Stimulated activated CD4-positive, alpha-beta T cell treated with anti-CD3 and anti-CD28 coated beads, Interleukin-12 subunit alpha, Interleukin-12 subunit beta, amount 100 ng/mL, for 24 hours (primary cell): ENCODE measurements at places on chromosomes 1 and 21.

DNA sequence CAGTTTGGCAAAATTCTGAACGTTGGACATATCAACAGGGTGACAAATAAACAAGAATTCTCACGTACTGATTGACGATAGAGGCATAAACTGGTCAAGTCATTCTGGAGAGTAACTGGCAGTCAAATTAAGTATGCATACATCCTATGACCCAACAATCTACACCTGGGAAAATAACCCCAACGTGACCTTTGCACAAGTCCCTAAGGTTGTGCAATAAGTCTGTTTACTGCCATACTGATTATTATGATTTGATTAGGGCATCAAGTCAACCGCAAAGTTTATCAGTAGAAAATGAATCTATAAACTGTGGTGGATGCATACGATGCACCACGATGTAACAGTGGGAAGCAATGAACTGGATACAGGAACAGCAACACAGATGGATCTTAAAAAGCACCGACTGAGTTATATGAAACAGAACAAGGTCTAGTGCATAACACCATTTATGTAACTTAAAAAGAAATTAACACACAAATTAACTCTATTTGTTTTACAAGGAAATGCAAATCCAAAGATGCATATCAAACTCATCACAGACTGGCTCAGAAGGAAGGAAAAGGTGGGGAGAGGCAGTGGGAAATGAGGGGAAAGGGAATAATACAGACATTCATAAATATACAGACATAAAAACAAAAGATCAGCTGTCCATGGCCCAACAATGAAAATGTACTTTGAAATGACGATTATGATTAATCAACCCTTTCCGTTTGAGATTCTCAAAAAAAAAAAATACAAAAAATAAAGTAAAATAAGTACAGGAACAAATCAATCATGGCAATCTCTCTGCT, 41.0 kb upstream of the SEC16B start:
- no peak for DNase-seq

- no peak for DNase-seq
These were observed 2.3 kb downstream of the ZBTB37 start for GRCh38 chr1:173870252-173871075.

DNA sequence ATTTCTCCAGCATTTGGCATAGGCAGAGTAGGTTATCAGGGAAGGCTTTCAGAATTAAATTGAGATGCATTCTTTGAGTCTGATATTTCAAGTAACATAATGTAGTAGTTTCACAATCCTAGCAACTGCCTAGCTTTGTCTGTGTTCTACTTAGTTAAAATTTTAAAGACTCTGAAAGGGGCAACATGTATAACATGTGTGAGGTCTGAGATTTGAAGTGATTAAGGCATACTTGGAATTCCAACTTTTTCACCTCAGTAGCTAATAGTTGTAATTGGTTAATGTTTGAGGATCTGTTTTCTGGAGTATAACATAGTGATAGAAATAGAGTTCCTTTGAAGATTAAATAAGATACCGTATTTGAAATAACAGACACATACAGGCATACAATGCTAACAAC, 335.2 kb upstream of the BEND5 start:
- DNase-seq = no peak

- no peak for DNase-seq
These were observed 13.4 kb upstream of the ZNF281 start for GRCh38 chr1:200423235-200423634.

- DNase-seq = no peak
These were observed 14.5 kb upstream of the SH3BGRL3 start for GRCh38 chr1:26265405-26265804.

GRCh38 chr1:231093156-231093922, 53.3 kb upstream of the FAM89A start:
- DNase-seq = no peak

DNA sequence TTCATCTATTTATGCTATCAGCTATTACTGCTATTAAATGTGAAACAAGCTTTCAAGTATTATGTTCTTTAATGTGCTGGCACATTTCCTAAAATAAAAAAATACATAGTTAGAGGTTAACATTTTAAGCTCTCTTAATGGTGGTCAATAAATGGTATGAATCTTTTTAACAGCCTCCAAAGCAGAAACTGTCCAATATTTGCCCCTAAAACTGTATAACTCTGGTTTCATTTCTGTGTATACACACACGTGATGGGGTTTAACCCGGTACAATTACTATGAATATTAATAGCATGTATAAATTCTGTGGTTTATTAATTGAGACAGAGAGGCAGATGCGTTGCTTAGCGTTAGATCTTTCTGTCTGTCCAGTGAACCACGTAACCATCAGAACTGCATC, 2.2 kb downstream of the ESRRG start:
- DNase-seq = no peak

DNA sequence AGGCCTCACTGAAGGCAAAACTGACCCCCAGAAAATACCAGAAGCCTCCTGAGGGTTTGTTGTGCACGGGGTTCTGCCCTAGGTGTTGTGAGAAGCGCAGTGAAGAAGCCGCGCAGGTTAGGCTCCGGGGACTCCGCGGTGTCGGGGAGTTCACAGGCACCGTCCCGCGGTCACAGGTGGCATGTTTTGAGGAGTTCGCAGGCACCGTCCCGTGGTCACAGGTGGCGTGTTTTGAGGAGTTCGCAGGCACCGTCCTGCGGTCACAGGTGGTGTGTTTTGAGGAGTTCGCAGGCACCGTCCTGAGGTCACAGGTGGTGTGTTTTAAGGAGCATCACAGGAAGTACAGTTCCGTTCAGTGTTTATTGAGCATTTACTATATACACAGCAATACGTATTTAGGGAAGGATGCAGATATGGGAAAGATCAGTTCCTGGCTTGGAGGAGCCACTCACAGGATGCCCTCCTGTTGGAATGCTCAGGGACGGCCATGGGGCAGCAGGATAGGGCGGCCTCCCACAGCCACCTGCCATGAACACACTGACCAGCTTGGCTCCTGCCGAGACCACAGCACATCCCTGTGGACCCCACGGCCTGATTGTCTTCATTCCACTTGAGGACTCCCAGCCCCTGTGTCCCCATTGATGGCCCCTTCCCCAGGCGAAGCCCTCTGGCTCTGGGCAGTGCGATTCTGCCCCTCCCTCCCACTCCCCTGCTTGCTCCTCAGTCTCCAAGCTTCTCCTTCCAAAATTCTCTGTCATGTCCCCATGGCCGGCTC, 86.0 kb upstream of the VAMP3 start:
- DNase-seq = no peak

GRCh38 chr1:231972111-231972445, 345.5 kb downstream of the DISC1 start:
- no peak for DNase-seq

DNA sequence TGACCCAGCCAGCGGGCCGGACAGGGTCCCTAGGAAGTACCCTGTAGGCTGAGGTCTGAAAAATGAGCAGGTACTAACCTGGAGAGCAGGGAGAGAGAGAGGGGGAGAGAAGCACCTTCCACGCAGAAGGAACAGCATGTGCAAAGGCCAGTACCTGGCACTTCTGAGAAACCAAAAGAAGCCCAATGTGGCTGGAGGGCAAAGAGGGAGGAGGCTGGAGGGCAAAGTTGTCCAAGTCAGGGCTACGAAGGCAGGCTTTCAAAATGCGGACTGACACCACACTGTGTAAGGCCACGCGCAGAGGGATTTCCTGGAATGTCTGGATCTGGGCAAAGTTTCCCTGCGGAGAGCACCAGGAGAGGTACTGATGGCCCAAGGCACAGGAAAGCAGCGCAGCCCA, 64.4 kb downstream of the SSBP3 start:
- no peak for DNase-seq

- DNase-seq = no peak
These were observed 699.2 kb upstream of the ZP4 start for GRCh38 chr1:238589843-238590435.

DNA sequence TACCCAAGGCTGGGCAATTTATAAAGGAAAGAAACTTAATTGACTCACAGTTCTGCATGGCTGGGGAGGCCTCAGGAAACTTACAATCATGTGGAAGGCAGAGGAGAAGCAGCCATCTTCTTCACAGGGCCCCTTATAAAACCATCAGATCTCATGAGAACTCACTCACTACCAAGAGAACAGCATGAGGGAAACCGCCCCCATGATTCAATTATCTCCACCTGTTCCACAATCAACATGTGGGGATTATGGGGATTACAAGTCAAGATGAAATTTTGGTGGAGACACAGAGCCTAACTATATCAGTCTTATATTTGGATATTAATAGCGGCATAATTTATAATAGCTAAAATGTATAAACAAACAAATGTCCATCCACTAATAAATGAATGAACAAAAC, 1123.7 kb upstream of the NCAM2 start:
- no peak for DNase-seq

GRCh38 chr1:7298145-7298544, 473.0 kb upstream of the VAMP3 start:
- no peak for DNase-seq

DNA sequence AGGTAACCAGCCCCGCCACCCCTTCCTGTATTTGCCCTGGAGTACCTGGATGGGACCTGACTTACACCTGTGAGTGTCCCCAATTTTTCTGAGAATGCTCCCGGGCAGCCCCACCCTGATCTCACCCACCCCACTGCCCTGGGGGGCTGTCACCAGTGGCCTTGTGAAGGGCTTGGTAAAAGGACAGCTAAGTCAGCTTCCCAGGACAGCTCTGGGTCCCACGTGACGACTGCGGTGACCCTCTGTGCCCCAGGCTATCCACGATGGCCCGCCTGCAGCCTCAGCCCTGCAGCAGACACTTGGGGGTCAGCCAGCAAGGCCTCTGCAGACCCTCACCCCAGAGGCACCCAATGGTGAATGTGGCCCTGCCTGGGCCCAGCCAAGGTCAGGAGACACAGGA, 5.6 kb downstream of the SRM start:
- no peak for DNase-seq

GRCh38 chr1:164644774-164645644, 86.0 kb downstream of the PBX1 start:
- no peak for DNase-seq

DNA sequence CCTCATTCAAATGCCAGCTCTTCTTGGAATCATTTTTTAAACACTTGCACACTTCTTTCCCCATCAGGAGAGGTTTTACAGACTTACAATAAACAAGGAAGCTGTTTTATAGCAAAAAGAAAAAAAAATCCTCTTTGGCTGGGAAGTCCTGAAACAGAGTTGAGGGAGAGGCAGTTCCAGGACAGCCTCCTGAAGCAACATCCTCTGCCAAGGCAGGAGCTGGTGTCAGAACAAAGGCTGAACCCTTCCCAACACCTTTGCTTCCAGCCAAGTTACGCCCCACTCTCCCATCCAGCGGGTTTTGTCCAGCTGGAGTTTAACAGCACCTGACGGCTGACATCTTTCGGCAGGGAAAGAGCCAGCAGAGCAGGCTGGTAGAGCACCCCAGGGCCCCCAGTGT, 287.8 kb downstream of the RRAGC start:
- DNase-seq = no peak

DNA sequence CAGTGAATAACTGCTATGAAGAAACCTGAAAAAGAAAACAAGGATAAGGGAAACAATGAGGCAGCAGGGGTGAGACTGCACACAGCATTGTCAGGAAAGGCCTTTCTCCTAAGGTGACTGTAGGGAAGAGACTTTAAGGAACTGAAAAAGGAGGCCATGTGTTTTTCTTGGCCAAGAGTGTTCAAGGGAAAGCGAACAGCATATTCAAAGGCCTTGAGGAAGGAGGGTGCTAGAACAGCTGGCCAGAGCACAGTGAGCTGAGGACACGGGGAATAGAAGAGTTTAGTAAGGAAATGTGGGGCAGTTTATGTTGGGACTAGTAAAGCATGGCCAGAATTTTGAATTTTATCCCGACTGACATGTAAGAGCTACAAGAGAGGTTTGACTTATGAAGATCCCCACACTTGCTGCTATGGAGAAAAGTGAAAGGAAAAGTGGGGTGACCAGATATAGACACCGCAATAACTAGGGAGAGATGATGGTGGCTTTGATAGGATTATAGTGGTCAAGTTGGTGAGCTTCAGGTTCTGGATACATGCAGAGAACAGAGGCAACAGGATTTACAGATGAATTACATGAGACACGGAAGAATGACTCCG, 1.4 kb downstream of the RWDD2B start:
- no peak for DNase-seq

DNA sequence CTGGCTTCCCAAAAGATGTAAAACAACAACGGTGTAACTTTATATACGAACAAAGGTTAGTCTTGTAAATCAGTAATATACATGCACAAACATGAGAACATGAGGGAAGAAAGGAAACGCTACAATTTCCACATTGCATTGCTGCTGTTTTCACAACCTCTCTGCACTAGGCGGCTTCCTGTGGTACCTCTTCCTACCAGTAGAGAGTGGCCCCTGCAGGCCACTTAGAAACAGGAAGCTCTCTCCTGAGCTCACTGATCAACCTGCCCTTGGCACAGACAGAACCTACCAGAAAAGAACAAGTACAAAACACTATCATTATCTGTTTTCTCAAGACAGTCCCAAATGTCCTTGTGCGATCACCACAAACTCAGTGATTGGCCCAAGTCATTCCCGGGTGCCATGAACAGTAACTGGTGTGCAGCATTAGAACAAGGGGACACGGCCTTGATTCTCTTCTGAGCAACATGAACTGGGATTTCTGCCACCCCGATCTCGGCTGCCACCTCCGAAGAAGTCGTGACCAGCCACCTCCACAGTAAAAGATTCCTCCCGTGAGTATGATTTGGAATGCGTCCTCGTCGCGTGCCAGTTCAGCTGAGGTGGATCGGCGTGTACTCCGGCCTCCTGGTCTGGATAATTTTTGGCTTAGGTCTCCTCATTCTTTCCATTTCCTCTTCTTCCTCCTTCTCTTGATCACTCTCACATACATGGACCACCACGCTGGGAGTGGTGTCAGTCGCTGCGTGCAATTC, 5.7 kb upstream of the KCNE1 start:
- no peak for DNase-seq

GRCh38 chr1:239805042-239805441, 286.6 kb upstream of the FMN2 start:
- no peak for DNase-seq
